ENCODE measurements at places on chromosomes 7 and 10.
A peak's percentile ranks its signal among the peaks of the same experiment; 100 is the strongest.

GRCh38 chr10:106189292-106189691, 975.2 kb downstream of the SORCS1 start:
- DNase-seq, result peak; percentile 47

- DNase-seq, result no peak
Observed at GRCh38 chr7:47672271-47672791, 90.4 kb upstream of the TNS3 start.

- no peak for DNase-seq
Observed at GRCh38 chr7:96328016-96328415, 6.1 kb upstream of the SLC25A13 start.

- no peak for DNase-seq
Observed at GRCh38 chr7:4825081-4825480, 36.7 kb downstream of the PAPOLB start.

DNA sequence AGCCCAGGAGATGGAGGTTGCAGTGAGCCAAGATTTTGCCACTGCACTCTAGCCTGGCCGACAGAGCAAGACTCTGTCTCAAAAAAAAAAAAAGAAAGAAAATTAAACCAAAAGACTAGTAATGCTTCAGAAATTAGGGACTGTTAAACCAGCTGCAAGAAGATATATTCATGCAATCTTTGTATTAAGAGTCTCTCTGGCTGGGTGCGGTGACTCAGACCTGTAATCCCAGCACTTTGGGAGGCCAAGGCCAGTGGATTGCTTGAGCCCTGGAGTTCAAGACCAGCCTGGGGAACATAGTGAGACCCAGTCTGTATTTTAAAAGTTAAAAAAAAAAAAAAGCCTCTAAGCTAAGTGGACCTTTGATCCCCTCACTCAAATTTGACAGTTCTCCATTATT, 2.5 kb upstream of the HNRNPF start:
- DNase-seq, result no peak

DNA sequence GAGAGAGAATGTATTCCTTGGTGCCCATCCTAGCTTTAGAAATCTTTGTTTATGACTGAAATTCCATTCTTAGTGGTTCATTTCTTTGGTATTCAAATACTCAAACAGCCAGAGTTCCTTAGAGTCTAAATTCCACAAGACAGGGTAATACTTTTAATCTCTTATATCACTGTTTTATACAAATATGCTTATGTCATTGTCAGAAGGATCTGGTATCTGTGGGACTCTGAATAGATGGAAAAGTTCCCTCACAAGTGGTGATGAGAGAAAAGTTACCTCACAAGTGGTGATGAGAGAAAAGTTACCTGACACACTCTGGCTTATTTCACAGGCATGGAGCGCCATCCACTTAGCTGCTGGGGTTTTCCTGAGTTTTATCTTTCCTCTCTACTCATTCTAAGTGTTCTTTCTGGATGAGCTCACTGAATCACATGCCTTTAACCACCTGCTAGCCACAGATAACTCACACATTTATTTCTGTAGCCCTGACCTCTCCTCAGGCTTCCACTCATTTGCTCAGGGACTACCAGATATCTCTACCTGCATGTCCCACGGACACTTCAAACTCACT, 784.0 kb downstream of the SUGCT start:
- peak; percentile 72 for DNase-seq

DNA sequence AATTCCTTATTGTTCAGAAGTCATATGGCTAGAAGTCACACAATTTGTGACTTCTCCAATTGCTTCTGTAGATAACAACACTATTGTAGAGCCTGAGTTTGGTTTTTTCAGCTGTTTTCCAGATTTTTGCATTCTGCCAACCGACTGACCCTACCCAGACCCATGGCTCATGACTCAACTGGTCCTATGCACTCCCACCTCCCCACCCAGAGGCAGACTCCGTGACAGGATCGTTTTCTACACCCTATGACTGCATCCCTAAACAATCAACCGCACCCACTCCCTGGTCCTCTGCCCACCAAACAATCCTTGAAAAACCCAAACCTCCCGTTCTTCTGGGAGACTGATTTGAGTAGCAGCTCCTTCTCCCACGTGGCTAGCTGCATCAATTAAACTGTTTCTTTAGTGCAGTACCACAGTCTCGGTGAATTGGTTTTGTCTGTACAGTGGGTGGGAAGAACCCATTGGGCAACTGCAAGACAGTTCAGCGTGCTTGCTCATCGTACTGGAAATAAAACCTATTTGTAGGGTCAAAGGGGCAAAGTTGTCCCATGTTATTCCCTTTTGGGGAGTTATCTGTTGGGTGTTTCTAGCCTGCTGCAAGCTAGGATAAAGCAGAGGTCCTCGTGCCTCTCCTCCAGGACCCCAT, 150.3 kb upstream of the FAM20C start:
- no peak for DNase-seq

- peak; percentile 39 for DNase-seq
Observed at GRCh38 chr10:70925377-70926225, 37.2 kb upstream of the PCBD1 start.

GRCh38 chr7:96244244-96244991, 77.5 kb downstream of the SLC25A13 start:
- DNase-seq, result no peak

DNA sequence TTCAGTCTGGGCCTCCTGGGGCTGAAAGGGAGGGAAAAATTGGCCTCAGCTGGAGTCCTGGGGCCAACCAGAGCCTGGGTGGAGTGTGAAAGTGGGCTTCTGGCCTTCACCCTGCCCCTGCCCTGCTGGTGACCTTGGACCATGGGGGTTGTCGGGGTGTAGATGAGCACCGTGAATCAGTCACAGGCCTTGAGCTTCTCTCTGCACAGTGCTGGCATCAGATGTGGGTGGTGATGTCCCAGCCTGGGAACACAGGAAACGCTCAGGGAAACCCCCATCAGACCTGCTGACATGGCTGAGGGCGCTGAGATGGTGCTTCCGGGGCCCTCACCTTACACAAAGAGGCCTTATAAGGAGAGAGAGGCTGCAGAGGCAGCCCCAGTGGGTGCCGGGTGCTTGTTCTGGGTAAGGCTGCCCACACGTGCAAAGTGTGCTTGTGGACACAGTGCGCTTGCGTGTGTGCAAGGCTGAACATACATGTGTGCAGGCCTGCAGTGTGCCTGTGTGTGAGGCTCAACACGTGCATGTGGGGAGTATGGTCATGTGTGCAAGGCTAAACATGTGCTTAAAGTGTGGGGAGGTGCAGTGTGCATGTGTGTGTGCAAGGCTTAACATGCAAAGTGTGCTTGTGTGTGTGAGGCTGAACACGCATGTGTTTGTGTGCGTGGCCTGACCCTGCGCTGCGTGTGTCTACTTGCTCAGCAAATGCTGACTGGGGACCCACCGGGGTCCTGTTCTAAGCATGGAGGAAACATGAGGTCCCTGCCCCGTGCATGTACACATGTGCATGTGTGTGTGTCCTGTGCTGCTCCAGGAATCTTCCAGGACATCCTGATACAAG, 6.5 kb downstream of the ARPC1B start:
- DNase-seq, result no peak

DNA sequence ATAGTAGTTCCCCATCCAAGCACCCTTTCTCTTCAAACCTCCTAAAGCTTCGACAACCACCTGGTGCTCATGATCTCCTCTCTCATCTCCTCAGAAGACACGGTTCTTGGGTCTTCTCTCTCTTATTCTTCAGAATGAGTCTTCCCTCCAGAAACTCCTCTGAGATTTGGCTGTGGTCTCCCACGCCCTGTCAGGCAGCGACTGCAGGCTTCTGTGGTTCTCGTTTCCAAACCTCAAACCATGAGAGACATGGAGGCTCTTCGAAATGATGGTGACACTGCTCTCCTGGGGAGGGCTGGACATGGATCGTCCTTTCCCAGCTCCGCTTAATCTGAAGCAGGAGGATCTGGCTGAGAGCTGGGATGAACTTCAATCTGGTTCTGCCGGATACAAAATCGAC, 78.6 kb upstream of the PITRM1 start:
- no peak for DNase-seq

DNA sequence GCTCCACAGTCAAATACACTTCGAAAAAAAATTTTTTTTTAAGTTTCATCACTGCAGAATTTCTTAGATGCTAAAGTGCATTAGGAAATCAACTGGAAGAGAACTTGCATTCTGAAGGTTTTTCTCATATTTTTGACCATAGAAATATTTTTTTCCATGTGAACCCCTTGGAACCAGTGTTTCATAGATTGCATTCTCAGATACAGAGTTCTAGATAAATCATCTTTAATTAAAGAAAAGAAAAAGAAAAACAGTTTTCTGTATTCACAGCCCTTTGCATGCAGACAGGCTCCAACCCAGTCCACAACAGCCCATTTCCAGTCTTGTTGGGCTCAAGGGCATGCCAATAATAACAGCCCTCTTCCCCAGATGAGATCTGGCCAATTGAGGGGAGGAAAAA, 75.5 kb upstream of the RPA3 start:
- DNase-seq, result no peak

DNA sequence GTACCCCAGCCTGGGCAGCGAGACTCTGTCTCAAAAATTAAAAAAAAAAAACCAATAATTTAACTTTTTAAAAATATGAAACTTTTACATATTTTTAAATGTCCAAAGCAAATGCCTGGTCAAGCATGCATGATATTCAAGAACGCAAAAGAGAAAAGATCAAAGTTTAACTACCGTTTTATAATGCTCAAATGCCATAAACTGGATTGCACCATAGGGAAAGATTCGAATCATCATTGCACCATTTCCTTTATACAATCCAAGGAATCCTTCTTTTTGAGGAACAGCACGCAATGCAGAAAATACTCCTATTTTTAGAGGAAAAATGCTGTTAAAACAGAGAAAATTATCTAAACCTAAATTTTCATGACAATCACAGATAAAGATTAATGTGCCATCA, 20.9 kb downstream of the SLC25A16 start:
- DNase-seq, result no peak

- DNase-seq, result no peak
Observed at GRCh38 chr7:45663167-45663921, 89.2 kb downstream of the ADCY1 start.

- no peak for DNase-seq
Observed at GRCh38 chr7:94431619-94432280, 37.1 kb downstream of the COL1A2 start.

DNA sequence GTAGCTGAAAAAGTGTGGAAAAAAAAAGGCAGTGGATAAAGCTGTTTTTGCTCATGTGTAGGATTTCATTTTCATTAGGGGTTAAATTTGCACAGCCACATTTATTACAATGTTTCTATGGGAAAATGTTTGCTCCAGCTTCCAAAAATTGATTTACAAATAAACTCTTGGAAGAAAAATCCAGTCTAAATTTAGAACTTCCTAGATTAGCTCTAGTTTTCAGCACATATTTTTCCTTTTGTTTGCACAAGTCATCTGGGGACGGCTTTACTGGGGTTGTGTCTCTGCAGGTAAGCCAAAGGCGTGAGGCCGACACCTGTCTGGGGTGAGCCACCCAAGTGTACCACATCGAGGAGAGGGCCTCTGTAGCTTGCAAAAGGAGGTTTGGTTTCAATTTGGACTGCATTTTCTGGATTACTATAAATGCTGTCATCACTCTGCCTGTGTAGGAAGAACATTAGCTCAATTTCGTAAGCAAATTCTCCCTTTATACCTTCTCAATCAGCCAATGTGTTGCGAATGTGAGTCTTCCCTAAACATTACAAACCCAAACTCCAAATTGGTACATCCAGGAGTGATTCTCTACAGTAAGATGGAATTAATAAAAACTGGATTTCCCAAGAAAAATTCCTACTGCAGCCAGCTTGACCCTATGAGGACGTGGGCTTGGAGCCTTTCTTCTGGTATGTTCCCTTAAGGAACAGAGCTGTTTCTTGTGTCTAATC, 89.5 kb upstream of the ZNF438 start:
- no peak for DNase-seq

DNA sequence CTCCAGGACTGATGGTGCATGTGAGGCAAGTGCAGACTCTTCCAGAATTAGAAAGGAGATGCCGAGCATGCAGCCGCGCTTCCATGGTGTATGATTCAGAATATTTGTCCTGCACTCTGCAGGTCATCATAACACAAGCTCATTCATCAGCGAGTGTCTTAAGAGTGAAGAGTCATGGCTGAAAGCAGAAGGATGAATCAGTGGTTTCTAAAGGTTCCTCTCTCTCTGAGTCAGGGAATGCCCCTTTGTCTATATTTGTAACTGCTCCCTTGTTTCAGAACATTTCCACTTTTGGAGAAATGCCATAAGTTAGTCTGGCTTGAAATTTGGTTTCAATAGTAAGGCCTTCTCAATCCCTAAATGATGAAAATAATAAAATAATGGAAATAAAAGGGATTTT, 52.3 kb downstream of the HECW1 start:
- peak; percentile 51 for DNase-seq

- no peak for DNase-seq
Observed at GRCh38 chr10:119644205-119644814, 6.9 kb upstream of the BAG3 start.

GRCh38 chr10:45444976-45445898, 71.2 kb downstream of the ALOX5 start:
- DNase-seq, result no peak

DNA sequence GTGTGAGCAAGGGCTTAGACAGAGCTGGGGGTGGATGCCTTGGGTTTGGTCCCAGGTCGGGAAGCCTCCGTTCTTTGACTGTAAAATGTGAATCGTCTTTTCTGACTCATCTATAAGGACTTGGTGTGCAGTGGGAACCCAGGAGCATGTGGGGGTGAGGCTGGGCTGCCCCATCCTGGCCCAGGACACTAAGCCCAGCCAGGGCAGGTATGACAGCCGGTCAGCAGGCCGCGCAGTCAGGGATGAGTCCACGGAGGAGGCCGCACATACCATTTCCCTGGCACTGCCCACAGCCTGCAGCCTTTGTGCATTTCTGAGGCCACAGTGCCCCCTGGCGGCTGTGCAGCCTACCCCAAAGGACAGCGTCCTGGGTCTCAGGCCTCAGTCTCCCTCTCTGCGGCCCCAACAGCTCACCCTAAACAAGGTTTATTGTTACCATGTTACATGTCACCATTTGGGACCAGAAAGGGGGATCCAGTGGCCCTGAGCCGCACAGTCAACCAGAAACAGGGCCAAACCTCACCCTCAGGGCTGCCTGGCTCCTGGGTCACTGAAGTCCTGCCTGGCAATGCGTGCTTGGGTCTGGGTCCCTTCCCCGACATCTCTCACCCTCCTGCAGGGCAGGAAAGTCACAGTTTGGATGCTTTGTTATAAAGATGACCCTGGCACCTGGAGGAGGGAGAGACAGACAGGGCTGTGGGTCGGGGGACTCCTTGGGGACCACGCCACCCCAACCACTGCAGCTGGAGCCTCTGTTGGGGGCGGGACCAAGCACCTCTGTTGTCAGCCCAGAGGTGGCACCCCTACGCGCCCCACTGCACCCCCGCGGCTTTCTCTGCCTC, 14.4 kb upstream of the SH2B2 start:
- DNase-seq, result peak; percentile 87

GRCh38 chr10:27369880-27370279, 129.3 kb upstream of the ACBD5 start:
- peak; percentile 8 for DNase-seq

GRCh38 chr7:136079934-136080333, 102.8 kb upstream of the MTPN start:
- DNase-seq, result no peak

DNA sequence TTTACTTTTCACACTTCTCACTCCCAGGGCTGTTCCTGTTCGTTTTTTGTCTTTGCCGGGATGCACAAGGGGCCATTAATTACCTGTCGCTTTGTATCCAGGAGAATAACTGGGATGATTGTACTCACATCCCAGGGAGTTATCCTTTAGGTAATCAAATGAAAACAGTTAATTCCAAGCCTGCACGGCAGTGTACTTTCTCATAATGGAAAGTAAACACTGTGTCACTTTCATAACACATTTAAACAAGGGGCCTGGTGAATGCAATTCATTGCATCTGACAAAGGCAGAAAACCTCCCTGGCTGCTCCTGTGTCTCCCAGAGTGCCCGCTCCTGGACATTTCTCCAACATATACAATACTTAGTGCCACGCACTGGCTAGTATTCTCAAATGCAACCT, 138.7 kb upstream of the CELF2 start:
- DNase-seq, result no peak
